ENCODE measurements at places on chromosomes 6 and 20.

DNA sequence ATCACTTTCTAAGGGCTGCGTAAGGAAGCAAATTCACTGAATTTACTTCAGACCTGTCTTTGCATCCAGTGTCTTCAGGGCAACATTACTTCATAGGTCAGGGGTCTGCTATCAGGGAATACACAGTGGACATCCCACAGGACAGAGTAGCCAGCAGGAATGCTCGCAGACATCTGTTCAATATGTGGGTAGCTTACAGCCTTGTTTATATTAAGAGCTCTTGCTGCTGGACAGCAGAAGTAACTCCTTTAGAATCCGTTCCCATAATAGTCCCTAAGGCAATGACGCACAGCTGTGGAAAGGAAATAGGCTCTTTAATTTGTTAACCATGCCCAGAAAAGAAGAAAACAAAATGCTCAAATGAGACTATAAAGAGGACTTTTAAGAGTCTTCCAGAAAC lies 198.7 kb downstream of the MOXD1 start:
- no peak for DNase-seq

DNA sequence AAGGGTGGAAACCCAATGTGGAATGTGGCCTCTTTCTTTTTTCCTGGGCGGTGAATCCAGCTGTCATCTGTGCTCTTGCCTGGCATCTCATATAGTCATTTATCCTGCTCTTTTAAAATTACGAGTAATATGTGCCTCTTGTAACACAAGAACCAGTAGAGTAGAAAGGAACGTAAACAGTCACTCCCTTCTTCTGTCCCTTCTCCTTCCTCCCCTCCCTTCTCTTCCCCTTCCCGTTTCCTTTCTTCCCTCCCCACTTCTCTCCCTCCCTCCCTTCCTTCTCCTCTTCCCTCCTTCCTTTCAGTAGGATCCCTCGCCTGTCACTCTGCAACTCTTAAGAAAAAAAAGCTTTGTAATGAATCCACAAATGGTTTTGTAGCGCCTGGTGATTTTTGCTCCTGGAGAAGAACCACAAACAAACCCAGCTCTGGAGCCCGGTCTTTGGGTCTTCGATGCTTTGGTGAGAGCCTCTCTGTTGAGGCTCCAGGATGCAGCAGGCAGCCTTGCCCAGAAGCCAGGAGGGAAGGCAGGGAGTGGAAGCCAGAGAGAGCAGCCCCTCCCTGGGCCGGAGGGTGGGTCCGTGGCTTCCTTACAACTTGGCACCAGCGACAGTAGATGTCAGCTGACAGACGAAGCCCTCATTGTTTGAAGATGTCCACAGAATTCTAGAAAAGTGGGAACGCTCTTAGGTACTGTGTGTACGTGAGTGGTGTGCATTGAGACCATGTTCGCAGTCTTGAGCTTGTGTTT lies 15.0 kb downstream of the DUSP22 start:
- DNase-seq, result no peak

DNA sequence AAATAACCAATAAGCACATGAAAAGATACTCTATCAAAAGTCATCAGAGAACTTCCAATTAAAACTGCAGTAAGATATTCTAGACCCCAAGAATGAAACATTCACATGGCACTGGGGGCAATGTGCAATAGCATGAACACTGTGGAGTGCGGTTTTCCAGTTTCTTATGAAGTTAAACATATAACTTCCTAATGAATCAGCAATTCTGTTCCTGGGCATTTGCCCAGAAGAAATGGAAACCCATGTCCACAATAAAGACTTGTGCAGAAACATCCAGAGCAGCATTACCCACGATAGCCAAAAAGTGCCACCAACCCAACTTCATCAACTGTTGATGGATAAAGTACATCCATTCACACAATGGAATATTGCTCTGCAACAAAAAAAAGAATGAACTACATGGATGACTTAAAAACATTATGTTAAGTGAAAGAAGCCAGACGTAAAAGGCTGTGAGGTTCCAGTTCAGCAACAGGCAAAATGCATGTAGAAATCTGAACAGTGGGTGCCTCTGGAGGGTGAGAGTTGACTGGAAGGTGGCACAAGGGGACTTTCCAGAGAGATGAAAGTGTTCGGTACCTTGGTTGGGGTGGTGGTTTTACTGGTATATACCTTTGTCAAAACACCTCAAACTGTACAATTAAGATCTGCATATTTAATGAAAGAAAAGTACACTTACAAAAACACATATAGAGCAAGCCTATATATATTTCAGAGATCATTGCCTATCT lies 207.2 kb upstream of the ECI2 start:
- no peak for DNase-seq

DNA sequence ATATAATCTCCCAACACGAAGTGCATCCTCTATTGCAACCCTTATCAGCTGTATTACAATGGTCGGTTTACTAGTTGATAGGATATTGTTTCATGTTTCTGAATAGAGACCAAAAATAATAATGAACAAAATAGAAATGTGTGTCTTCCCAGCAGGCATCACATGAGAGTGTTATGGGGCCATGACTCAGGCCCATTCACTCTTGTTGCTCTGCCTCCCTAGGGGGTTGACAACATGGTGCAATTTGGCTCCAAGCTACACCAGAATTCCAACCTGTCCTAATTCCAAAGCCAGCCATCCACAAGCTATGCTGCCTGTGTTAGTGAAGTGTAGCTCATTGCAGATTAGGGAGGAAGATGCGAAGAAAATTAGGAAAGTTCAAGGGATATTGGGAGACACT lies 13.1 kb upstream of the SAYSD1 start:
- no peak for DNase-seq

DNA sequence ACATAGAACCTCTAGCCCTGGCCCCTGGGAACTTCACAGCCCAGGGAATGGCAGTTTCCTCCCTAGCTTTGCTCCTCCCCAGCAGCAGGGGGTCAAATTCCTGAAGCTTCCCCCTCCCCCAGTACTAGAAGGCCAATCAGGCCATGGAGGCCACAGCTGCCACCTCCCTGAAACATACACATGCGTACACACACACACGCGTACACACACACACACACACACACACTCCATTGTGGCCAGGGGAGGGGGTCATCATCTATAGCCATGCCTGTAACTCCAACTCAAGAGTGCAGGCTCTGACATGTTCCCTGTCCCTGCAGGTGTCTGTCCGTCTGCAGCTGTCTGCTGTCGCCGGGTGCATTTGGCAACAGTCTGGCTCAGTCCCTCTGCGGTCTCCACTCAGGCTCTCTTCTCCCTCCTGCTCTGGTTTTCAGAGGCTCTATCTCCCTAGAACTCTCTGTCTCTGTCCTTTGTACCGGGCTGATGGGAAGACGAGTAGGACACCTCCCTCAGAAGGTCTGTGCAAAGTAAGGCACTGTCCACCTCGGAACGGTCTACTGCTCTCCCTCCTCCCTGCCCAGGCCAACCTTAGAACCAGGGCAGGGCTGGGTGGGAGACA lies 1.4 kb downstream of the LRFN2 start:
- DNase-seq, result no peak

DNA sequence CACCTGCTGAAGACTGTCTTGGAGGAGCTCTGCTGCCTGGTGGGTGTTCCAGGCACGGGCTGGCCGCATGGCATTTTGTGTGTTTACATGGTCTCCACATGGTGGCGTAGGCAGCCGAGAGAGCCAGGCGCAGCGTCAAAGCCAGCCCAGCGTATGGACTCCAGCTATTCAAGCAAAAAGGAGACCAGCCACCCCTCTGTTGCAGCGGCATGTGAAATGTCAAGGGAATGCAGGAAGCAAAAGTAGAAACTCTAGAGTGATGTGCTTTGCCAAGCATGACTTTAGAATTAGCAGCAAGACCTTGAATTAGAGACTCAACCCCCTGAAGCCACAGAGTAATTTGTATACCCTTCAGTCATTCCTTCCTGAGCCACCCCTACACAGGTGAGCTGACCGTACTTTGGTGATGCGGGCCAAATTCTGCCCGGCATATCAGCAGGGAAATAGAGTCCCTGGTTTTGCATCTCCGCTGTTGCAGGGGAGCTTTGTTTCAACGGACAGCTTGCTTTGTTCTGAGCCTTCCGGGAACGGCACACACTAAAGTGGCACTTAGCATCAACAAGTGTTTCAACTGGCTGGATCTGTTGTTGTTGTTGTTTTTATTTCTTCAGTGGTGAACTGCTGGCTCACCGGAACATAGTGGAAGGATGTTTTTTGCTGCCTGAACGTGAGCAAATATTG lies 48.5 kb downstream of the FNDC1 start:
- DNase-seq, result no peak

DNA sequence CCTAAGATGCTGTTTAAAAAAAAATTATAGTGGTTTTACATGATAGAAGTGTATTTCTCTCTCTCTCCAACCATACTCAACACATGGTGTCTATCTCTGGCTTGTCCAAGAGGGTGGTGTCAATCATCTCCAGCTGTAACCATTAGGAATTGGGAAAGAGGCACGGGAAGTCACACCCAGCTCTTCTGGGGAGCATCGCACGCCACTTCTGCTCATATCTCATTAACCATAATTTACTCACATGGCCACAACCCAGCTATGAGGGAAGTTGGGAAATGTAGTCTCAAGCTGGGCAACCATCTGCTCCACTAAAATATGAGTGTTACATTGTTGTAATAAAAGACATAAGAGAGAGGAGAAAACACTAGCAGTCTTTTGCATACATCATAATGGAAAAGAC lies 30.4 kb upstream of the TSHZ2 start:
- no peak for DNase-seq

- DNase-seq, result no peak
Observed at GRCh38 chr6:10297832-10298231, 117.0 kb downstream of the TFAP2A start.

- no peak for DNase-seq
Observed at GRCh38 chr6:116405652-116406356, 35.1 kb downstream of the DSE start.

GRCh38 chr6:156508923-156509322 lies 268.3 kb upstream of the ARID1B start:
- DNase-seq, result no peak

DNA sequence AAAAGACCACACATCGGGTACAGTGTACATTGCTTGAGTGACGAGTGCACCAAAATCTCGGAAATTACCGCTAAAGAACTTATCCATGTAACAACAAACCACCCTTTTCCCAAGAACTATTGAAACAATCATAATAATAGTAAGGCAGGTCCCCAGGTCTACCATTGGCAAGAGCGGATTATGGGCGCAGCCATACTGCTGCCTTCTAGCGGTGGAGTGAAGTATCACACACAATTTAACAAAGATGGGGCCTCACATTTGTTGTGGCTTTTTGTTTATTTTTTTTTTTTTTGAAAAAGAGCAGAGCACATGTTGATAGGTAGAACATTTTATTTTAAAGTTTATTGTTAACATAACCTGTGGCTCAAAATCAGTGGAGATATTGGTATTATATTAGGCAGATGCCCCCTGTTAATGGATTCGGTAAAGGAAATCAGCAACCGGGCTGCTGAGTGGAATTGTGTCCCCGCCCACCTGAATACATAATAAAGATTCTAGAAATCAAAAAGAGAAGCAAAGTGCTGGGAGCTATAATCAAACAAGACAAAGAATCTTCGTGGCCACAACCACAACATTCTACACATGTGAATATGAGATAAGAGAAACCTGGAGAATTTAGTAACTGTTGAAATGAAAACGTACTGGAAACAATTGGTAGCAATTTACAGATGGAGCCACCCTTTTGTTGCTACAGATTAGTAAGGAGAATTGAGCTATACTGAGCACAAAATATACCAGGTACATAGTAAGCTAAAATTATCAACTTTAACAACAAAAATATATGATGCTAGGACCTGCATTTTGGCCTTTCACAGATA lies 94.2 kb upstream of the EXOC2 start:
- no peak for DNase-seq

GRCh38 chr20:37881601-37882343 lies 21.2 kb upstream of the VSTM2L start:
- DNase-seq, result no peak

DNA sequence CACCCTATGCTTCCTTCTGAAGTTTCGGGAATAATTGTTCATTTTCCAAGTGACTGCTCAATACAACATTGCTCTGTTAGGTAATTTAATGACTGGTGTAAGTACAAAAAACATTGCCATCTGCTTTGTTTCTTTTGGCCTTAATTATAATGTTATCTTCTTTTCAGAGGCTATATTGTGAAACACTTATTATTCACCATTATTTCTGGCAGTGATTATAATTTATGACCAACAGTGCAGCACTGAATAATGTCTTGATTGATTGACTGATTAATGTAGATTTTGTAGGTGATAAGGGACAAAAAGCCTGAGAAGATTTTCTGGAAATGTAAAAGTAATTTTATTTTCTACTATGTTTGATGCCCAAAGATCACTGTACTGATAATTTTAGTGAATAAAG lies 377.7 kb downstream of the PLCB1 start:
- DNase-seq, result no peak

DNA sequence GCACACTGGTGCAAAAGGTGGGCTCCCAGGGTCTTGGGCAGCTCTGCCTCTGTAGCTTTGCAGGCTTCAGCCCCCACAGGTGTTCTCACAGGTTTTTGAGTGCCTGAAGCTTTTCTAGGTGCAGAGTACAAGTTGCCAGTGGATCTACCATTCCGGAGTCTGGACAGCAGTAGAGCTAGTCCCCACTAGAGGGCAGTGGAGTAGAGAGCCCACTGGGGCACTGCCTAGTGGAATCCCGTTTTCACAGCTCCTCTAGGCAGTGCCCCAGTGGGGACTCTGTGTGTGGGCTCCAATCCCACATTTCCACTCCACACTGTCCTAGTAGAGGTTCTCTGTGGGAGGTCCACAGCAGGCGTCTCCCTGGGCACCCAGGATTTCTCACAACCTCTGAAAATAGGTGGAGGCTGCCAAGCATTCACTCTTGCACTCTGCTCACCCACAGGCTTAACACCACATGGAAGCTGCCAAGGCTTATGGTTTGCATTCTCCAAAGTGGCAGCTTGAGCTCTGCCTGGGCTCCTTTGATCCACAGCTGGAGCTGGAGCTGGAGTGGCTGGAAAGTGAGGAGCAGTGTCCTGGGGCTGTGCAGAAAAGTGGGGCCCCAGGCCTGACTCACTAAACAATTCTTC lies 86.3 kb upstream of the PROKR2 start:
- no peak for DNase-seq

- DNase-seq, result no peak
Observed at GRCh38 chr6:144361016-144361415, 75.9 kb downstream of the UTRN start.

DNA sequence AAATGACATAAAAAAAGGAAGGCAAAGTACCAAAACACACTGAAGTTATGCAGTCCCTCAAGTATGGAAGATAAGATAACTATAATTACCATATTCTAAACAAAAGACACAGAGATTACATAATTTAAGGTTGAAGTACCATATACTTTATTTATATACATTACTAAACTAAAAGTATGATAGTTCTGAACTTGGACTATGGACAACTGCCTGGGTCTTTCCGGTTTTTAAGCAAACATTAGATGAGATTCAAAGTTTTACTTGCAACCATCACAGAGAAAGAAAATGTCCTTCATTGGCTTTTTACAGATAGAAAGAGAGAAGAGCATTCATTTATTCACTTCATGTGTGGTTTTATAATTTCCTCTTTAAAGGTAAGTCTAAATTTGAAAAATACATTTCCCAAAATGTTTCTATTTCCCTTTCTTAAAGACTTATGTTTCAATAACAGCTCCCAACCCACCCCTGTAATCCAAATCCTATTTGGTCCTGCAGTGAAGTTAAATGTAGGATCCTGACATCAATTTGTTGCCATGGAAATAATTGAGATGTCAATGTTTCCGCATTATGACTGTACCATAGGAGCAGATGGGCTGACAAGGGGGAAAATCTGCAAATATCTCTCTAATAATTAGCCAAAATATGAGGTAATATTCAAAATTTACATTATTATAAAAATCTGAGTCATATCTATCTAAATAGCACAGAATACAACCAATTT lies 63.7 kb downstream of the PTPRK start:
- no peak for DNase-seq
